ENCODE measurements at places on chromosomes 7 and 10.

GRCh38 chr7:90175667-90176066 is 21.4 kb downstream of the STEAP1 start:
- DNase-seq = no peak

DNA sequence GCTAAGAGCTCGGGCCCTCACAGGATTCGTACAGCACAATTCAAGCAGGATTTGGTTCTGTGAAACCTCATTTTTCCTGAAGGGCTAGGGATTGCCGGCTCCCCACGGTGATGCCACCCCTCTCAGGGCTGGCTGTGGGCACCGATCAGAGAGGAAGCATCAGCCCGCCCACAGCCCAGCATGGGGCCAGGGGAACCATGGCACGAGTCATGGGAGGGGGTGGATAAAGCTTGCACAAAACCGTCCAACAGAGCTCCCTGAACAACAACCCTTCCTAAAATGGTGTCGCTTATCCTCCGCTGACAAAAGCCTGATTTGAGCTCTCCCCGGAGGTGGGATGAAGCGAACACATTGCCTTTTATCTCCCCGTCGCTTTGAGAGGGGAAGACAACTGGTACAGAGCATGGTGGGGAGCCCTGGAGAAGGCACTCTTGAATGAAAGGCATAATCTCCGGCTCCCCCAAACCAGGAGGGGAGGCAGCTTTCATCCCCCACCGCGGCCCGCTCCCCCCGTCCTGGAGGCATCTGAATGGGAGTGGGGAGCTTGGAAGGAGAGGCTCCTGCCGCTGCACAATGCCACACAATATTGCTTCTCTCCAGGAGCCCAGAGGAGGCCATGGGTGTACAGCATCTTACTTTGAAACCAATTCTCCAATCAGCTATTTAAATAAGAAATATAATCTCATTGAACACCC is 144.0 kb downstream of the RPS24 start:
- no peak for DNase-seq

DNA sequence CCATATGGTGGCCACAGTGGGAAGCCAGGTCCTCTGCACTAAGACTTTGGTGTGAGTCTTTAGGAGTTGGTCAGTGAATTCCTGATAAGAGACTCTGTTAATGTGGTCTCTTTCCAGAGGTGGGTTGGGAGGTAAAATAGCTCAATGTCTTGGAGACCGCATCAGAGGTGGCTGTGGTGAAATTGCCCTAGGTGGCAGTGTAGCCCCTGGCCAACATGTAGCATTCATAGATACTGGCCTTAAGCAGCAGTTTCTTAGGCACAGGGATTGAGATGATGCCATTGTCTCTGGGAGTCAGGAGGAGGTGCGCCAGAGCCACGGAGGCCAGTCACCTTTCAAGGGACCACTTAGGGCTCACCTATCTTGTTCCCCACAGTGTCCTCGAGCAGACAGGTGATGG is 202.8 kb downstream of the CREB5 start:
- peak; percentile 27 for DNase-seq

DNA sequence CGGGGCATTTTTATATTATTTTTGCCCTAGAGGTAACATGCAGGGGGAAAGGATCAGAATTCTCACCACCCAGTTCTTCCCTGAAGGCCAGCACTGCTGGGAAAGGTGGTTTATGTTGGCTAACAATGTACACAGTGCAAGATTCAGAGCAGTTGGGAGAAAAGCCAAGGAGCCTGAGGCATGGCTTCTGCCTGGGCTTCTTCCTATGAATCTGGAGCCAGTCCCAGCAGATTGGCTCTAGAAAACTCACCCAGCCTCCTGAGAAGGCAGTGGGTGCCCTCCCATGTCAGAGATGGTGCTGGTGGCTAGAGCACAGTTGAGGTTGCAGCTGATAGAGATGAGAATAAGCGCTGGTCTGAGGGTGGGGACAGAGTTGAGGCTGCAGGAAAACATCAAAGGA is 44.7 kb upstream of the GPR26 start:
- peak; percentile 72 for DNase-seq

GRCh38 chr10:62637249-62638061 is 167.1 kb upstream of the ADO start:
- peak; percentile 16 for DNase-seq

- no peak for DNase-seq
These were observed 6.1 kb downstream of the RASSF4 start for GRCh38 chr10:44965651-44966097.
